ENCODE measurements at places on chromosomes 3 and 15.

DNA sequence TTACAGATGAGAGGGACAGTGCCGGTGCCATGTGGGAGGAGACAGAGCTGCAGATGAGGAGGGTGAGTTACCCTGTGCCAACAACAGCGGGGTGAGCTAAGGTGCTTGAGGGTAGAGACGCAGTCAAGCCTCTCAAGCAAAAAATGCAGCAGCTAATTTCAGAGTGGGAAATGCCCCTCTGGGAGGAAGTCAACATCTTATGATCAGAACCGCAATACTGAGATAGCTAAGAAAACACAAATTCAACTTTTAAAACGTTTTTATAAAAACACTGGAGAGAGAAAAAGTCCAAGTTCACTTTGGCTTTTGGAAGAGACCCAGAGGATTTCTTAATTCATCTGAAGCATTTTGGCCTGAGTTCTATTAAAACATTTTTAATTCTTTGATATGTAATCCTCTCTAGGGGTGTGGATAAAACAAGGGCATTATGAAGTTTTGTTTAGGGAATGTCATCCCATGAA lies 319.2 kb downstream of the SLC9A9 start:
- DNase-seq = peak; percentile 59

- no peak for DNase-seq
Measured at GRCh38 chr15:84832448-84833040, 15.4 kb downstream of the ALPK3 start.

DNA sequence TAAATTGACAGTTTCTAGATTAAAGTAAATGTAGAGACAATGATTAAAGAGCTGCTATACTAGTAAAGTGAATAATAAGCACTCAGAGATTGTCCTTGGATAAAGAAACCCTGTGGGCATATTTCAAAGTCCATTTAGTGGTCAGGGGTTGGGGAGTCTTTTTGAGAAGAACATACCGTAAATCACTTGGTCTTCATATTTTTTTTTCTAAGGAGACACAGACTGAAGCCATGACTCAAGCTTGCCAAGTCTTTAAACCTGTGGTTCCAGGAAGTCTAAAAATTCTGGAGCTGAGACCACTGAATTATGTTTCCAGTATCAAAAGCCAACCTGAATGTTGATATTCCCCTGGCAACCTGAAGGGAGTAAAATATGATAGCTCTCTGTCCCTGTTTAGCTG lies 171.0 kb downstream of the TPRG1 start:
- DNase-seq = no peak

- DNase-seq = no peak
Measured at GRCh38 chr3:196127308-196128040, 45.6 kb upstream of the TFRC start.

- DNase-seq = no peak
Measured at GRCh38 chr3:146550743-146551510, 6.5 kb upstream of the PLSCR1 start.

DNA sequence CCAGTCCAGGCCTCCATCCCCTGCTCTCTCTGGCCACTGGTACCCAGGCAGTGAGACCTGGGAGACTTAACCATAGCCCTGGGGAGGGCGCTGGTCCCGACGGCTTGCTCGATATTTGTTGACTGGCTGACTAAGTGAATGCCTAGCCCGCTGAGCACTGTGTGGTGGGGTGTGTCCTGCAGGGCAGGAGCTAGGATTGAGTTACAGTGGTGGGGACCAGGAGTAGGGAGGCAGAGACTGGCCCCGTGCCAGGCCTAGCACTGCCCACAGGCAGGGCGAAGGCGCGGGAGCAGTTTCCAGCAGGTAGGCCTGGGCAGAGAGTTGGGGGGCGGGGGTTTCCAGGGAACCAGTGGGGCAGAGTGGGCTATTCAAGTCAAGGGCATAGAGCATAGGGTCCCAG lies at the start of gene VILL:
VILL (plus strand) TSS at position 260 of the 400 bp plus-strand sequence. CDS start 2,887 bp downstream, outside the sequence.
- no peak for DNase-seq

DNA sequence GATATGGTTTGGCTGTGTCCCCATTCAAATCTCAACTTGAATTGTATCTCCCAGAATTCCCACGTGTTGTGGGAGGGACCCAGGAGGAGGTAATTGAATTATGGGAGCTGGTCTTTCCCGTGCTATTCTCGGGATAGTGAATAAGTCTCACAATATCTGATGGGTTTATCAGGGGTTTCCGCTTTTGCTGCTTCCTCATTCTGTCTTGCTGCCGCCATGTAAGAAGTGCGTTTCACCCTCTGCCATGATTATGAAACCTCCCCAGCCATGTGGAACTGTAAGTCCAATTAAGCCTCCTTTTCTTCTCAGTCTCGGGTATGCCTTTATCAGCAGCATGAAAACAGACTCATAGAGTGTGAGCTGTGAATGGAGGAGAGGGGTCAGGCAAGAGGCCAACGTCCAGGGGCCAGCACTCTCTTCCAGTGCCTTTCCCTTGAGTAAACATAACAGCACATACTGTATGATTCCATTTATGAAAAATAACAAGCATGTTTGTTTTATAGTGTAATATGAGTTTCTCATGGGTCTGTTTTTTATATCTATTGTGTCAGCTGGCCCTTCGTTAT lies 16.3 kb upstream of the LCTL start:
- peak; percentile 37 for DNase-seq

DNA sequence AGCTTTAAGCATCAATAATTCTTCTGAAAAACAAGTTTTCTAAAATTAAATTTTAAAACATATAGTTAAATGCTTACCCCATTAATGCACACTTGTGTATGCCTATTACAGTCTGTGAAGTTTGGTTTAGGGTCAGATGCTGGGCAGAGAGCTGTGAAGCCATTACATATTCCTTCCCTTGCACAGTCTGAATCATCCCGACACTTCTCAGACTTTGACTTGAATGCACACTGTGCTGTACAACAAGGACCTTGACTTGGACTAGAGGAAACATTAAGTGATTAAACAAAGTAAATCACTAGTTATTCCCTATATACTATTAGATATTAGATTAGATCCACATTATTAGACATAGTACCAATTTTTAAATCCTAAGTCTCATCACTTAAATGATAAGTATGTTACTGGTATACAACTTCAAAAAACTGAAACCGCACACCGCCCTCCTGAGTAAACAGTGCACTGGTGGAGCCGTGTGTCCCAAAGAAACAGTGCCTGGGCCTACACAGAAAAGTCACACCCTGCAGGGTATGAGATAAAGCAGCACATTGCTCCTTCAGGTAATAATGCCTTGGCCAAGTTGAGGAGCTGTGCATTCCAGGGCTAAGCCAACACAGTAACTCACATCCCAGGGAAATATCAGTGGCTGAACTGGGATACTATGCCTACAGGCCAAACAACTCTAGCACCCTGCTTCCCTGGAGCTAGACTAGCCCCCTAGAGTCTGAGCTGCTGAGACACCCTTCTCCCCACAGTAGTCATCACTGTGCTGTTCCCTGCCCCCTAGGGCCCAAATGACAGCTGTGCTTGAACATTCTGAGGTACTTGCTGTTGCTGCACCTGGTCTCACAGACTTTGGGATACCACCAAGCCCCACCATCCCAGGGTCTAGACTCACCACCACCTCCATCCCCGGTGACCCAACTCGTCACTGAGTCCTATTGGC lies 137.5 kb downstream of the ADAM10 start:
- no peak for DNase-seq

DNA sequence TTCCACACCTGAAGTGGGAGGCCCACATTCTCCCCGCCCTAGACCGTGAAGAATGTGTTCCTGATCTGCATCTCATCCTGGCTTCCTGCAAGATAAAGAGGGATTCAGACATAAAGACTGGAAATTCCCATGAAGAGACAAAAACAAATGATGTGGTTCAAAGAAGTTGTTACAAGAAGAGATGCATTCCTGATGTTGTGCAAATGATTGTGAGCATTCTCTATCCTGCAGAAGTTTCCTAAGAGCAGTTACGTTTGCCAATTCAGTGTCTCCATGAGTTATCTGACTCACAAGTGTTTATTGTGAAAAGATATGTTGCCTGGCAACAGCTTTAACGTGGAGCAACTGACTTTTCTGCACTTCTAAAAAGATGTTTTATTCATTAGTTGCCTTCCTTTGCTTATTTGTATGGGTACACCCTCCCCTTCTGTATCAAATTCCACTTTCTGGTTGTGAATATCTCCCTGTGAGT lies 107.8 kb downstream of the ZIC4 start:
- no peak for DNase-seq

- DNase-seq = no peak
Measured at GRCh38 chr15:68303560-68304436, 26.3 kb downstream of the FEM1B start.

DNA sequence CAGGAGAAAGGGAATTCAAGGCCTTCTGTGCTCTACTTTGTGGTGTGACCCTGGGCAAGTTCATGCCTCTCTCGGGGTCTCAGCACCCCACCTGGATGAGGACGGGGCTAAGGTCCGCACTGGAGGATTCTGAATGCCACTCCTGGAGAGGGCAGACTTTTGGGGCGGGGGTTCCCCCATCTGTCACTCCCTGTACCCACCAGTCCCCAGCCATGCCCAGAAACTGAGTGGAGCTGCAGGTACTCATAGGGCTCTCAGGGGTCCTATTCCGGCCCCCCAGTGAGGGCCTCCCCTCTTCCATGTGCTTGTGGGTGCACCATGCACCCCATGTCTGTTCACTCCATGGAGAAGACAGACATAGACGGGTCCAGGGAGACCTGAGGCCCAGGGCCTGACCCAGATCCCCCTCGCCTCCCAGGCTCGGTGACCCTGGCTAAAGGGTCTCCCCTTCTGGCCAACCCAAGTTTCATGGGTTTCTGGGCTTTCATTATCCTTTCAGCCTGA lies 26.0 kb downstream of the ACSBG1 start:
- DNase-seq = no peak

All from right cardiac atrium (tissue), 5 donors.